ENCODE measurements at places on chromosomes 1 and 21. TPM values are rescaled to one million over a fixed set of nuclear protein-coding genes. Genes with fewer than 3 reads are reported as not detected.

GRCh38 chr1:156080241-156080862, 1.9 kb downstream of the MEX3A start:
- DNase-seq = no peak

GRCh38 chr1:156623946-156624813, 5.0 kb downstream of the HAPLN2 start:
- DNase-seq = peak; percentile 37

DNA sequence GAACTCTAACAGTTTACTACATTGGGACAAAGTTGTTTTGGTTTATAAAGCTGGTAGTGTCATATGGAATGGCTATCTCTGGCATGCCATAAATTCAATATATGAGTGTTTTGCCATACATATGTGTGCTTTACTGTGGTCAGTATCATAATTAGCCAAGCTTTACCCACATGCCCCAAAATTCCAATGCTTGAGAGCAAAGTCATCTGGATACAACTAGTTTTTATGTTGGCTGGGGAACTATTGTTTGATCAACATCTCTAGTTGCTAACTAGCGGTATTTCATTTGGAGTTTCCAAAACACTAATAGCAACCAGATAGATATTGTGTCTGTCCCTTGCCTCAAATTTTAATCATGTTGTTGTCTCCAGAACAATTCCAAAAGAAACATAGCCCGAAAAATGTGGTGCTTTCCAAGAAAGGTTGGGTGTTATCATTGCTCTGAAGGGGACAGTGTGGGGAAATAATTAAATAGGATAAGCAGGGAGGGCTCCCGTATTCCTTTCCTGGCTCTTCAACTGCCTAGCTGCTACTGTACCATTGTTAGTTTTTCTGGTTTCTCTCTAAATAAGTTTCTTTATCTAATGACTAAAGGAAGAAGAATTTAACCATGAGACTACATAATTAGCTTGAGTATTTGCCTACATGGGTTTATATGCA, 136.1 kb downstream of the TGFB2 start:
- DNase-seq = peak; percentile 79

DNA sequence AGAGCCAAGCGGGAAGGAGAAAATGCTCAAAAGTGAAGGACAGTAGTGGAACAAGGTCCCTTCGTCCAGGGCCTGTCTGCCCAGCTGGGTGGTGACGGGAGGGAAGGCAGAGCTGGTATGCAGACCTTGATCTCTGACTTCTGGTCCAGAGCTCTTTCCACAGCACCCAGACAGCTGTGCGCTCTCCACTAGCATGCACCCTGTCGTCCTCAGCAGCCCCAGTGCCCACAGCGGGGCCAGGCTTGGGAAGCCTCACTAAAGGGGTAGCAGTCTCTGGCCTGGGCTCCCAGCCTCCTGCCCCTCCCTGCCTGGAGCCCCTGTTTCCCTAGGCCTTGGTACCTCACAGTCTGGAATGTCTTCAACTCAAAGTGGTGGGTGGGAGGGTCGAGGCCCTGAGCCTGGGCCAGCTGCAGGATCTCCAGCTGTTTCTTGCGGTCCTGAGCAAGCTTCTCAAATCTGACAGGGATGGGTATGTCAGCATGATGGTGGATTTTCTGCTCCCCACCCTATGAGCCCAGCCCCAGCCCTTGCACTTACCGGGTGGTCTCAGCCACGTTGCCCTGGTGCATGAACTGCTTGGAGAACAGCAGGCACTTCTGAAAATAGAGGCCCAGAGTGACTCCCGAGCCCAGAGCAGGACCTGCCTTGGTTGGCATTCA, 10.0 kb downstream of the CC2D1B start:
- DNase-seq = no peak

GRCh38 chr1:44227211-44227610, 13.9 kb downstream of the DMAP1 start:
- peak; percentile 5 for DNase-seq

DNA sequence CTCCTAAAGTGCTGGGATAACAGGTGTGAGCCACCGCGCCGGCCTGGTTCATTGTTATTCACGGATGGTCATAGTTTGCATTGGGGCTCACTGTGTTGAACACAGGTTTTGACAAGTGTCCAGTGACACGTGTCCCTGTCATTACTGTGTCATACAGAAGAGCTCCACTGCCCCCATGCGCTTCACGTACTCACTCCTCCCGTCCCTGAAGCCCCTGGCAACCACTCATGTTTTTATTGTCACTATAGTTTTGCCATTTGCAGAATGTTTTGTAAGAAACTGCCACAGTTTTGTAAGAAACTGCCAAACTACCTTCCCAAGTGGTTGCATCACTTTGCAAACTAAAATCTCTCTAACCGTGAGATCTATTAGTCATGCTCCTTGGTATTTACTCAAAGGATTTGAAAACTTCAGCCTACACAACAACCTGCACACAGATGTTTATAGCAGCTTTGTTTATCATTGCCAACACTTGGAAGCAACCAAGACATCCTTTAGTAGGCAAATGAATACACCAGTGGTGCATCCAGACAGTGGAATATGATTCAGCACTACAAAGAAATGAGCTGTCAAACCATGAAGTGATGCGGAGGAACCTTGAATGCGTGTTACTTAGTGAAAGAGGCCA, 163.2 kb upstream of the COL6A1 start:
- peak; percentile 79 for DNase-seq

The LCE1A gene
- polyA plus RNA-seq = not detected

The IL20 gene
- not detected for polyA plus RNA-seq
